ENCODE measurements at places on chromosomes 4 and X. TPM values are rescaled to one million over a fixed set of nuclear protein-coding genes. Genes with fewer than 3 reads are reported as not detected.

The AFF2 gene
- polyA plus RNA-seq = 3.8 TPM

The LNX1 gene
- 16.2 TPM for polyA plus RNA-seq

The BEX1 gene
- 62.7 TPM for polyA plus RNA-seq

The FREM3 gene
- 0.37 TPM for polyA plus RNA-seq

The PNMA5 gene
- not detected for polyA plus RNA-seq

DNA sequence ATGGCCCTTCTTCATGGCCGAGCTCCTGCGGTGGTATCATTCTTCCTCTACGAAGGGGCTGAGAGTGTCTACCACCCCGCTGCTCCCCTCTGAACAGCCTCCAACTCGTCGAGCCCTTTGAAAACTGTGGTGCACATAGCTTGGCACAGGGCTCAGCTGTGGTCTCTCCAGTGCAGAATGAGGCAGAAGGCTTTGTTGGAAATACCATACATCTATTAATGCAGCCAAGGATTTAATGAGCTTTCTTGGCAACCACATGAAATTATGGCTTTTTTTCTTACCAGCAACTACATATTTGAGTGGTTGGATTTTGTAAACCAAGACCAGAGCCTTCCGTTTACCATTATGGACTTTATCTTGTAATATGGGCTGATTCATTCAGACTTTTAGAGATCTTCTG is 61.7 kb upstream of the CBR4 start:
- no peak for DNase-seq

DNA sequence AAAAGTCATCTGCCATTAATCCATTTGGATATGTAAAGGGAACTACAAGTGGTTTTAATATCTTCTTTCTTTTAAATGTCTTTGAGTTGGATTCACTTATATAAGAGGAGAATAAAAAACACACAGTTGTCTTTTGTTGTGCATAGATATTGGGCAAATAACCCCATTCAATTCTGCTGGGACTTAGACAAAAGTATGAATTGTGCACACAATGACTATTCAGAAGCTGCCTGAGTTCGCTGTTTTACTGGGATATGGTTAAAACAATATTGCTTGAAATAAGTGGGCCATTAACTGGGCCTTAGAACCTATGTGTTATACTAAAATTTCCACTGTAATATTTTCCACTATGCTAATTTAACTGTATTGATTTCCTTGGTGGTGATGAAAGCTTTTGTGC is 71.7 kb downstream of the PCYT1B start:
- DNase-seq = no peak

DNA sequence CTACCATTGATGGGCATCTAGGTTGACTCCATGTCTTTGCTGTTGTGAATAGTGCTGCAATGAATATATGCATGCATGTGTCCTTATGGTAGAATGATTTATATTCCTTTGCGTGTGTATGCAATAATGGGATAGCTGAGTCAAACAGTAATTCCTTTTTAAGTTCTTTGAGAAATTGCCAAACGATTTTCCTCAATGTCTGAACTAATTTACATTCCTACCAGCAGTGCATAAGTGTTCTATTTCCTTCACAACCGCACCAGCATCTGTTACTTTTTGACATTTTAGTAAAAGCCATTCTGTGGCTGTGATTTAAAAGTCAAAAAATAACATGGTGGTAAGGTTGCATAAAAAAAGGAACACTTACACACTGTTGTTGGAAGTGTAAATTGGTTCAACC is 103.1 kb upstream of the FAM47B start:
- no peak for DNase-seq

GRCh38 chr4:98686043-98686707 is 27.8 kb upstream of the TSPAN5 start:
- DNase-seq = no peak

DNA sequence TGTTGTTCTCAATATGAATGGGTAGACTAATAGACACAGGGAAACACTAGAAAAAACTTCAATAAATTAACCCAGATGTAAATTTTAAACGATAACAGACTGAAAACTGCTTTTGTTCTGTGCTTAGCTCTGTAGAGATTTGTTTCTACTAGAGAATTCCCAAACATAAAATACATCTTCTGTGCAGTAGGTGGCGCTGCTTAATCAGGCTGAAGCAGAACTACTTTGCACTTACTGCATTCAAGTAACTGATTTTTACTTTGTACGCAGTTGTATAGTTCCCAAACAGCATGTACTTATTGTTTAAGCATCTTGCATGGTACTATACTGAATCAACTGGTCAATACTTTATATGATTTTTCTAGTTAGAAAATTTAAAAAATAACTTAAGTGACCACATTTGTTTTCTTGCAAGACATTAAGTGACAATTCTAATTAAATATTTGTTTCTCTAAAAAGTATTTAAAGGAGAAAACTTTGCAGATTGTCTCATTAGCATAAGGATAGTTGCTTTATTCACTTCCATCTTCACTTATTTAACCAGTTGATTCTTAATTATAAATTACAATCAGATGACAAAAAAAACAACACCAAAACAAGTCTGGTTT is 490.6 kb downstream of the IL15 start:
- peak; percentile 47 for DNase-seq

- no peak for DNase-seq
Observed at GRCh38 chr4:4851081-4851480, 8.4 kb upstream of the MSX1 start.

- no peak for DNase-seq
Observed at GRCh38 chr4:95638920-95639501, 90.2 kb upstream of the UNC5C start.

DNA sequence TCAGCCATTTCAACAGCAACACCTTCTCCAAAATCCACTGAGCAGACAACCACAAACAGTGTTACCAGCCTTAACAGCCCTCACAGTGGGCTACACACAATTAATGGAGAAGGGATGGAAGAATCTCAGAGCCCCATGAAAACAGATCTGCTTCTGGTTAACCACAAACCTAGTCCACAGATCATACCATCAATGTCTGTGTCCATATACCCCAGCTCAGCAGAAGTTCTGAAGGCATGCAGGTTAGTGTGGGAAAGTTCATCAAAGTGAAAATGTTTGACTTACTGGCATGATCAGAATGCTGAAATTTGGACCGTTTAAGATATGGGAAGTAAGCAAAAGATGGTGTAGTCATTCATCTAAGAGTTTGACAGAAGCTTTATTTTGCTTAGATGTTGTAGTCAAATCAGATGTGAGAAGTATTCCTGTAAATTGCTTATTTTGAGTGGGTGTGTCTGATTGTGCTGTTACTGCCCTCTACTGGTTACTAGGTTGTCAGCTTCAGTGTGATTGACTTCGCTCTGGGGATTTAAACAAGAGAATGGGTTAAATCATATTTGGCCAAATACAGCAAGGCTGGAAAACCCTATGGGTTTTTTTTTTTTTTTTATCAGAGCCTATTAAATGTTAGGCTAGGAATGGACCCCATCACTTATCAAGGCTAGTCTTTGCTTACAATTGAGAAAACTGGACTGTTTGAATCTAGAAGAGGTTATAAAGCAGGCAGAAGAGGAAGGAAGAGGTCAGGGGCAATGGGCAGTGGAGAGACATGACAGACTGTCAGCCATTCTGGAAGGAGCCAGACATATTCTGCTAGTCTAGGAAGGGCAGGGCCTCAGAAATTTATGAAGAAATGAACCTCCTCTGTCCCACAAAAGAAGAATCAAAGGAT is 130.3 kb downstream of the DIPK2B start:
- DNase-seq = peak; percentile 6

DNA sequence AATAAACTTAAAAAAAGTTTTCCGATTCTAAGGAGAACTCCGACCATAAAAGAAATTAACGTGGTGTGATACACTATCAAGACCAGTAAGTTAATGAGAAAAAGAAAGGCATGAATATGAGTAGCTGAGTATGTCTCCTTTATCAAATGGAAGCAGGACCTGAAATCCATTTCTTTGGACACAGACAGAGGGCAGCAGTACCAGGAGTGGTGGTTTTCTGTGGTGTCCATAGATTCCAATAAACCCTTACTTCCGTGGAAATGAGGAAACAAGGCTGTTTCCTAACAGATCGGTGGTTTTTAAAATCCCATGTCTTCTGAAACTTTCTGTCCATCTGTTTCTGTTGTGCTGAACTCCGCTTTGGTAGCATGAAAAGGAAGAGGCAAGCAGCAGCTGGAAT is 128.5 kb upstream of the TSPAN5 start:
- no peak for DNase-seq

GRCh38 chrX:110287605-110288004 is 30.3 kb downstream of the AMMECR1 start:
- DNase-seq = no peak

DNA sequence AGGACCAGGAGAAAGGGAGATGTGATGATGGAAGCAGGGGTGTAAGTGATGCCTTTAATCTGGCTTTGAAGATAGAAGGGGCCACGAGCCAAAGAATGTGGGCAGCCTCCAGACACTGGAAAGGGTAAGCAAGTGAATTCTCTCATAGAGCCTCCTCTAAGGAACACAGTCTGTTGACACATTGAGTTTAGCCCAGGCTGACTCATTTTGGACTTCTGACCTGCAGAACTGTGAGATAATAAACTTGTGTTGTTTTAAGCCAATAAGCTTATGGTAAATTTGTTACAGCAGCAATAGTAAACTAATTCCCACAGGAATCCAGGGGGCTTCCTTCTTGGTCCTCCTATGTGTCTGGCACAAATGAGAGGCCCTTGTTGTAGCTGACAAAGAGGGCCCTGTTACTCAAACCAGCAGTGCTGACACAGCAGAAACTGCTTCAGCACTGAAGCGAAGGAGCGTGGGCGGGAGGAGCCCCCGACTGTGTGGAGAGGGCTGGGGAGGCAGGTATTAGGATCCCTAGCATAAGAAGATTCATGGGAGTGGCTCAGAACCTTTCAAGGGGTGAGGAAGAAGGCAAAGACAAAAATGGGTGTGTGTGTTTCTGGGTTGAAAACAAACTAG is 268.7 kb downstream of the NR3C2 start:
- no peak for DNase-seq

GRCh38 chr4:154626793-154627484 is 14.5 kb upstream of the FGG start:
- DNase-seq = no peak

- no peak for DNase-seq
Observed at GRCh38 chrX:71210816-71211215, 12.2 kb upstream of the GJB1 start.

DNA sequence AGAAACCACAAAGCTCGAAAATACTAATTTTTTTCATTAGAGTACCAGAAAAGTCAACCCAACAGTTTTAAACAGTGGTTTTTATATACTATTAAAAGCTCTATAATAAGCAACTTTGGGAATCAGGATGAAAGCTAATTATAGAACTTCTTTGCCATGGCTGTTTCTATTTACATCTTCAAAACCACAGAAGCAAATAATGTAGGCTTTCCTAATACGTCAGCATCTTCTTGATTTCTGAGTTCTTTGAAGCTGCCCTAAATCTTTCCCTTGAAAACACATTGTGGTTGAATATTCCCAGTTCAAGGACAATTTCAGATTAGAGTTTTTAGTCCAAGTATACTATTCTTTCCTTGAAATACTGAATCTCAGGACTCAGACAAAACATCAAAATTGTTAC is 460.2 kb upstream of the FAT1 start:
- DNase-seq = no peak

GRCh38 chr4:119035951-119036737 is 99.5 kb upstream of the MYOZ2 start:
- no peak for DNase-seq

DNA sequence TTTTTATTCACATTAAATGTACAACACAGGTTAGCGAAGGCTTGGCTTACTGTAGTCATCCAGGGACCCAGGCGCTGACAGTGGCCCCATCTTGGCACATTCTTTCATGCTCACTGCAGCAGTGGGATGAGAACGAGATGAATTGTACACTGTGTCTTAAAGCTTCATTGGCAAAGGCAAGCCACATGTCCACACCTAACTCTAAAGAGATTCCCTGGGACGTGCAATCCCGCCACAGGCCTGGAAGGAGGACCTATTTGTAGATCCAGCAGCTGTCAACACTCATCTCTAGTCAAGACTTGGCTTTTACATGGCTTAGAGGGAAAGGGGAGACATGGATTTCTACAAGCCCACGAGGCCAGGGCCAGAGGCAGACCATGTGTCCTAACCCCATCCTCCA is 16.1 kb upstream of the CXCR3 start:
- DNase-seq = no peak

- DNase-seq = no peak
Observed at GRCh38 chrX:10110984-10111363, 45.8 kb upstream of the CLCN4 start.

GRCh38 chrX:123282241-123282640 is 98.2 kb downstream of the GRIA3 start:
- DNase-seq = no peak

- DNase-seq = no peak
Observed at GRCh38 chr4:67549123-67549522, 3.8 kb upstream of the CENPC start.

DNA sequence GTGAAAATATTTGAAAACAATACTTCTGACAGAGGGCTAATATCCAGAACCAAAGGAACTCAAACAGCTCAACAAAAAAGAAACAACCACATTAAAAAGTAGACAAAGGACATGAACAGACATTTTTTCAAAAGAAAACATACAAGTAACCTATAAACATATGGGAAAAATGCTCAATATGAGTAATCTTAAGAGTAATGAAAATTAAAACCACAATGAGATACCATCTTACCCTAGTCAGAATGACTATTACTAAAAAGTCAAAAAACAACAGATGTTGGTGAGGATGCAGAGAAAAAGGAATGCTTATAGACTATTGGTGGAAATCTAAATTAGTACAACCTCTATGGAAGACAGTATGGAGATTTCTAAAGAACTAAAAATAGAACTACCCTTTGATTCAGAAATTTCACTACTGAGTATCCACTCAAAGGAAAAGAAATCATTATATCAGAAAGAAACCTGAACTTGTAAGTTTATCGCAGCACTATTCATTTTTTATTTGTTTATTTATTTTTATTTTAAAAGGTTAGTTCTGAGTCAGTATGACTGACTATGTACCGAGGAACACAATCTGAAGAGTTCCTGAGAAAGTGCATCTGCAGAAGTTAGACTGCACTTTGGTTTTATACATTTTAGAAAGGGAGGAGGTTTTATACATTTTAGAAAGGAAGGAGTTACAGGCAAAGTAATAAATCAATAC is 231.3 kb downstream of the INPP4B start:
- DNase-seq = no peak

- no peak for DNase-seq
Observed at GRCh38 chrX:73577361-73577760, 14.4 kb downstream of the CHIC1 start.

DNA sequence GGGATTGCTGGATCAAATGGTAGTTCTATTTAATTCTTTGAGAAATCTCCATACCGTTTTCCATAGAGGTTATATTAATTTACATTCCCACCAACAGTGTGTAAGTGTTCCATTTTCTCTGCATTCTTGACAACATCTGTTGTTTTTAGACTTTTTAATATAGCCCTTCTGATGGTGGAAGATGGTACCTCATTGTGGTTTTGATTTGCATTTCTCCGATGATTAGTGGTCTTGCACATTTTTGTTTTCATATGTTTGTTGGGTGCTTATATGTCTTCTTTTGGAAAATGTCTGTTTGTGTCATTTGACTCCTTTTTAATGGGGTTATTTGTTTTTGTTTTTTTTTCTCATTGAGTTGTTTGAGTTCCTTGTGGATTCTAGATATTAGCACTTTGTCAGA is 75.3 kb upstream of the PUDP start:
- DNase-seq = no peak

GRCh38 chr4:54959651-54960116 is 165.7 kb downstream of the KDR start:
- no peak for DNase-seq

- DNase-seq = no peak
Observed at GRCh38 chr4:170030121-170030520, 3.9 kb upstream of the MFAP3L start.

GRCh38 chr4:143273160-143273917 is 63.3 kb upstream of the GAB1 start:
- no peak for DNase-seq

GRCh38 chr4:38150766-38151165 is 190.6 kb downstream of the PTTG2 start:
- no peak for DNase-seq
